Type B pancreatic cell (in vitro differentiated cells): ENCODE measurements at places on chromosomes 5 and 9. TPM values are rescaled to one million over a fixed set of nuclear protein-coding genes. Genes with fewer than 3 reads are reported as not detected.

ST6GALNAC6 gene
- 19.8 and 32.6 TPM in 2 replicates for total RNA-seq

STKLD1 gene
- 1.00 and 3.9 TPM in 2 replicates for total RNA-seq

TMEM171 gene
- total RNA-seq = 0.38 and 1.3 TPM in 2 replicates

PAIP2 gene
- 51.7 and 87.7 TPM in 2 replicates for total RNA-seq

MAST4 gene
- 23.0 and 26.8 TPM in 2 replicates for total RNA-seq

RELL2 gene
- total RNA-seq = 6.9 and 8.1 TPM in 2 replicates

PCDHB9 gene
- 2.2 and 2.8 TPM in 2 replicates for total RNA-seq

PCDHGB1 gene
- total RNA-seq = 1.1 and 1.8 TPM in 2 replicates

FABP6 gene
- total RNA-seq = 0.85 and 6.3 TPM in 2 replicates
